ENCODE measurements at places on chromosomes 7 and 10. TPM values are rescaled to one million over a fixed set of nuclear protein-coding genes. Genes with fewer than 3 reads are reported as not detected.

DNA sequence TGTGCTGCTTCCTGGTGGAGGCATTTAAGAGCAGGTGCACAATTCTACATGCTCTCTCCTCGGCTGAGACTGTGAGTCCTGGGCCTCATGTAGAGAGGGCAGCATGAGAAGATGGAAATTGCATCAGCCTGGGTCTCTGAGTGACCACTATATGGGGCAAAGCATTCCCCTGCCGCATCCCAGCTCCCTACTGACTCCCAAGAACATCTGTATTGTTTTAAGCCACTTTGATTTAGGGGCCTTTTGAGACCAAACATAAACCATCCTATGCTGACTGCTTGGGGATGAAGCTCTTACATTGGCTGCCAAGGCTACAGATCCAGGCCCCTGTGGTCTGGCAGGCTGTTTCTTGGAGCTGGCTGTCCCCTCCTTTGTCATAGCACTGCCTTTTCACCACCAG is 101.3 kb upstream of the TBX20 start:
- no peak for DNase-seq
- H3K4me3 ChIP-seq = no peak overlapping the region
- no peaks in the 10 kb centered on the region for H3K36me3 ChIP-seq
- H3K4me1 ChIP-seq = no peaks in the 10 kb centered on the region
- H3K27me3 ChIP-seq = no peaks in the 10 kb centered on the region

GRCh38 chr10:133050371-133050770 is 37.4 kb upstream of the ADGRA1 start:
- H3K36me3 ChIP-seq = no peaks in the 10 kb centered on the region
- H3K27ac ChIP-seq = no peak overlapping the region
- DNase-seq = no peak
- H3K27me3 ChIP-seq = no peaks in the 10 kb centered on the region

- no peak overlapping the region for H3K4me3 ChIP-seq
- no peaks in the 10 kb centered on the region for H3K27me3 ChIP-seq
- no peaks in the 10 kb centered on the region for H3K36me3 ChIP-seq
- no peaks in the 10 kb centered on the region for H3K4me1 ChIP-seq
Measured at GRCh38 chr7:82345886-82346285, 97.7 kb downstream of the CACNA2D1 start.

DNA sequence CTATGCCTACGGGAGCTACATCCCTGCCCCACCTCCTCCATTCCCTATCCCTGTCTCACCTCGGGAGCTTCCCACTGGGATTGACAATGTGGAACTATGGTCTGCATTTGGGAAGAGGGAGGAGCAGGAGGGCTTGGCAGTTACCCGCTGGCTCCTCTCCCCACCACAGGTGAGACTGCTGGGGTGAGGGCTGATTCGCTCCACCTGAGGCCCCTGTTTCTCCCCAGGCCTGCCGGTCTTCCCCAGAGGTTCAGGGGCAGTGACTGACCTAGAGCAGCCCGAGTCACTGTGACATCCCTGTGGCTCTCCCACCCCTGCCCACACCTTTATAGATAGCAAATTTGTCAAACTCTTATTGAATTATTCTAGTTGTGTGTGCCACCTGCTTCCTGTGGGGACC is 252.6 kb downstream of the GLRX3 start:
- no peaks in the 10 kb centered on the region for H3K4me1 ChIP-seq
- H3K36me3 ChIP-seq = no peaks in the 10 kb centered on the region
- no peak overlapping the region for H3K4me3 ChIP-seq
- no peaks in the 10 kb centered on the region for H3K27me3 ChIP-seq
- no peak for DNase-seq
- H3K27ac ChIP-seq = no peak overlapping the region

DNA sequence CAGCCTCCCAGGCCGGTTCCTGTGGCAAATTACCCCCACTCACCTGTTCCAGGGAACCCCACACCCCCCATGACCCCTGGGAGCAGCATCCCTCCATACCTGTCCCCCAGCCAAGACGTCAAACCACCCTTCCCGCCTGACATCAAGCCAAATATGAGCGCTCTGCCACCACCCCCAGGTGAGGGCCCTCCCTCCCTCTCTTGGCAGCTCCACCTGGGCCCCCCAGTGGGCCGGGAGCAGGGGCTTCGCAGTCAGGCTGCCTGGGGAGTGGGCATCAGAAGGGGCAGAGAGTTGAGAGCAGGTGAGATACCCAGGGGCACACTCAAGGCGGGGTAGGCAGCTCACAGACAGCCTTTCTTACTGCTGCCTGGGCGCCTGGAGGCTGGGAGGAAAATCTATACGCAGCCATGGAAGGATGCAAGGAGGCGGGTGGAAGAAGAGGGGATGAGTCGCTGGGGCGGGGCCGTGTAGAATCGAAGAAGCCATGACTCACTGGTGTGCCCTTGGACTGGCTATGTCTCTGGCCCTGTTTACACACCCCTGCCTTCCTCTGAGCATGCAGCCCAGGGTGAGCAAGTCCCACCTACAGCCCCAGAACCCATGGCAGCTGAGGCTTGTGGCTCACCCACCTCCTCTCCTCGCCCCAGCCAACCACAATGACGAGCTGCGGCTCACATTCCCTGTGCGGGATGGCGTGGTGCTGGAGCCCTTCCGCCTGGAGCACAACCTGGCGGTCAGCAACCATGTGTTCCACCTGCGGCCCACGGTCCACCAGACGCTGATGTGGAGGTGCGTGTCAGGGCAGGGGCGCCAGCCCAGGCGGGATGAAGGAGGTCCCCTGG is 48.6 kb upstream of the PPIF start:
- H3K27ac ChIP-seq = no peak overlapping the region
- no peak for DNase-seq
- H3K4me3 ChIP-seq = no peak overlapping the region

DNA sequence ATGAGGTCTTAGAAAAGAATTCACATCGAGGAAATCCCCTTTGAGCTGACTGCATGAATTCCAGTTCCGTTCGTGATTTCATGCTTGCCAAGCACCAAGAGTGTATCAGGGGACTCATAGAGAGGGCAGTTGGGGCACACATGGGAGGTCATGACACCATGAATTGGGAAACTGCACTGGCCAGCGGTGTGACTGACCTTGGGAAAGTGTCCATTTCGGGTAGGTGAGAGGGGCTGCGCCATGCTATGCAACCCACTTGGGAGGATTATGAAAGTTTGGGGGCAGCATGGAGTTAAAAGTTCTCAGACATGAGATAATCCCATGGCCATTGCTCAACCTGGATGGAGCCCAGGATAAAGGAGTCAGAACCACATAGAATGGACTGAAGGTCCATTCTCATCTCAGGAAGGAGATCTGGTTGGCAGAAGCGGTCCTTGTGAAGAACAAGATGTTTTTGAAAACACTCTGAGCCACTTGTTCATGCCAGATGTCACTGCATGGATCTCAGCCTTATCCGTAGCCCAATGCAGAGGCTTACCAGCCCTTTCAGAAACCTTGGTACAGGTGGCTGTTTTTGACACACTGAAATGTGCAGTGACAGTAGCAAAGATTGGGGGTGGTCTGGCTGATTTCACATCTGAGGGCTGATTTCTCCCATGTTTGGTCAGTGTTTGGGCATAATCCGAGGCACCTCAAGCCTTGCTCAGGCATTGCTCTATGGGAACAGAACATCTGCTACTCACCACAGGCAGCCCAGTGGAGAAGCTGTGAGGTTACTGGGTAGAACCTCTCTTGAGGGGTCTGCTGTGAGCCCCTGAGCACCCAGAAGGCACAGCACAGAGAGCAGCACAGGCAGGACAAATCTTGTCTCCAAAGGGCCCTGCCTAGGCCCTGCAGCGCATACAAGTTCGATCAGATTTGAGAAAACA is 252.3 kb downstream of the CXCL12 start:
- H3K27me3 ChIP-seq = no peaks in the 10 kb centered on the region
- H3K27ac ChIP-seq = no peak overlapping the region
- H3K4me1 ChIP-seq = no peaks in the 10 kb centered on the region

GRCh38 chr7:129013048-129013724 is 41.7 kb downstream of the TNPO3 start:
- H3K4me1 ChIP-seq = no peaks in the 10 kb centered on the region
- H3K36me3 ChIP-seq = peaks cover 7% of the 10 kb centered on the region
- no peak overlapping the region for H3K4me3 ChIP-seq
- DNase-seq = no peak
- no peak overlapping the region for H3K27ac ChIP-seq
- no peaks in the 10 kb centered on the region for H3K27me3 ChIP-seq

Gene LBX1
- not detected for total RNA-seq

Gene TMEM72
- total RNA-seq = not detected

Measured in CD8-positive, alpha-beta memory T cell (primary cell).